ENCODE measurements at places on chromosomes 5 and 9.

- peak; percentile 82 for DNase-seq
Observed at GRCh38 chr5:135426102-135427082, 20.8 kb downstream of the DCANP1 start.

- DNase-seq, result no peak
Observed at GRCh38 chr9:21903380-21903965, 90.7 kb downstream of the CDKN2A start.

DNA sequence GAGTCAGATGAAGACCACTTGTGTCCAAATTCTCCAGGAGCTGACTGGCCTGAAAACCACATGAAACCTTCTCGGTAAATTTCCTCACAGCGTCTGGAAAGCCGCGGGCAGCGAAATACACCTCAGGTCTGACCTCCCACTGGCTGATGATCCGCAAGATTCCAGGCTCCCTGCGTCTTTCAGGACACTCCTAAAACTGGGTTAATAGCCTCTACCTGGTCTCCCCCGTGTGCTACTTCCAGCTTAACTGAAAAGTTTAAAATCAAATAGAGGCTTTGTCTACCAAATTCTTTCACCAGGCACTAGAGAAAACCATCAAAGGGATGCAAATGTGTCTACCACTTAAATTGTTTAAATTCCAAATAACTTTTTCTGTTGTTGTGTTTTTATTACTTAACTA lies 312.6 kb downstream of the DRD1 start:
- peak; percentile 77 for DNase-seq

- DNase-seq, result no peak
Observed at GRCh38 chr9:111158363-111158762, 120.1 kb upstream of the LPAR1 start.

DNA sequence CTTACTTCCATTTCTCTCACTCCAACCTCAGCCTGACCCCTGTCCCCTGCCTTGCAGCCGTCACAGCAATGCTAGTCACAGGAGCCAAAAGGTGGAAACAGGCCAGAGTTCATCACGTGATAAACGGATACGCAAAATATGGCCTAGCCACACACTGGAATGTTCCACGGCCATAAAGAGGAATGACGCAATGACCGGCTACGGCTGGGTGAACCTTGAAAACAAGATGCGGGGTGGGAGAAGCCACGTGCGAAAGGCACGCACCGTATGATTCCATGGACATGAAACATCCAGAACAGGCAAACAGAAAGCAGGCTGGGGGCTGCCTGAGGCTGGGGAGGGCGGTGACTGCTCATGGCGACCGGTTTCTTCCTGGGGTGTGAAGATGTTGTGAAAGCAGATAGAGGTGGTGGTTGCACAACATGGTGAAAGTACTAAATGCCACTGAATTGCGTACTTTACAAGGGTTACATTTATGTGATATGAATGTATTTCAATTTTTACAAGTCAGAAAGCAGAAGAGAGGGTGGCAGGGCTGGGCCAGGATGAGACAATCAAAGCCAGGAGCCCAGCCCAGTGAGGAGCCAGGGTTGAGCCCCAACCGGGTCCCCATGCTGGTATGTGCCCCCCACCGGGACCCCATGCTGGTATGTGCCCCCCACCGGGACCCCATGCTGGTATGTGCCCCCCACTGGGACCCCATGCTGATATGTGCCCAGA lies 117.8 kb upstream of the SARDH start:
- no peak for DNase-seq

All from GM23338 (cell line).